ENCODE measurements at places on chromosomes 1 and 21. TPM values are rescaled to one million over a fixed set of nuclear protein-coding genes. Genes with fewer than 3 reads are reported as not detected.

Gene RGS8
- not detected for total RNA-seq

Gene SNIP1
- total RNA-seq, result 12.9 TPM

Gene THEM5
- total RNA-seq, result not detected

Gene MANEAL
- total RNA-seq, result 10.4 TPM

Gene MRPS15
- total RNA-seq, result 121 TPM

Gene PODN
- 0.10 TPM for total RNA-seq

Gene USP1
- total RNA-seq, result 55.4 TPM

Gene SYT14
- 3.1 TPM for total RNA-seq

Gene PLPPR4
- 0.35 TPM for total RNA-seq

Gene SH2D1B
- total RNA-seq, result 0.06 TPM

Gene LRRIQ3
- 1.5 TPM for total RNA-seq

Gene HSF2BP
- total RNA-seq, result 3.9 TPM

Gene OR2L13
- total RNA-seq, result 0.12 TPM

Gene C1orf53
- 8.6 TPM for total RNA-seq

All from H4 (cell line).